ENCODE measurements at places on chromosomes 5 and 9.

- DNase-seq: no peak
Measured at GRCh38 chr9:34958411-34958982, 412 bp downstream of the PHF24 start.

DNA sequence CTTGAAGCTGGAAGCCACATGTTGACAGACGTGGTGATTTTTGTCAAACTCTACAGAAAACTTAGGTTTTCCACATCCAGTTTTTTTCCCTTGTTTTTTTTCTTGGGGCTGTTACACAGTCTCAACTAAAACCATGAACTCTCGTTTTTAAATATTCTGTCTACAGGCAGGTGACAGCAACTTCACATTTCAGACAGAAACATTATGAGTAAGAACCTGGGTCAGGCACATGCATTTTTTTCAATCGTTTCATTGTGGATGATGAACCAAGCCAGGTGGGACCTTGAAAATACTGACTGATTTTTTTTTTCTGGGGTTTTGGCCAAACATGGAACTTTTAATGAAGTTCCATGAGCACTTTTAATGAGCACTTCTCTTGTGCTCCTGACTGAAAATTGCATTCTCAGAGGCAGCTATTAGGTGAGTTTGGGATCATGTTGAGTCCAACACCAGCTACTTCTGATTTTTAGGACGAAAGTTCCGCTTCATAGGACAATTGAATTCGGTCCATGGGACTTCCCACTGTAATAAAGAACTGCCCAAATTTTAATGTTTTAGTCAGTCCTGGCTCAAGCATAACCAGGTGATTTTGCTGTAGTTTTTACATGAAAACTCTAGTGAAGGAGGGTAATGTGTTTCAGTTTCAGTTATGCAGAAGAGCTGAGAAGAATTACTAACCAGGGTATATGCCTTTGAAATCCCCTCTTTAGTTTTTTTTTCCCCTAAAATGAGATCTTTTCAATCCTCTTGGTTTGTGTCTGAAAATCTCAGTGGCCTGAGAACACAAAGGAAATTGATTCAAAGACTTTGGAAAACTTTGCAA is 93.2 kb upstream of the ADAMTS16 start:
- DNase-seq: no peak

DNA sequence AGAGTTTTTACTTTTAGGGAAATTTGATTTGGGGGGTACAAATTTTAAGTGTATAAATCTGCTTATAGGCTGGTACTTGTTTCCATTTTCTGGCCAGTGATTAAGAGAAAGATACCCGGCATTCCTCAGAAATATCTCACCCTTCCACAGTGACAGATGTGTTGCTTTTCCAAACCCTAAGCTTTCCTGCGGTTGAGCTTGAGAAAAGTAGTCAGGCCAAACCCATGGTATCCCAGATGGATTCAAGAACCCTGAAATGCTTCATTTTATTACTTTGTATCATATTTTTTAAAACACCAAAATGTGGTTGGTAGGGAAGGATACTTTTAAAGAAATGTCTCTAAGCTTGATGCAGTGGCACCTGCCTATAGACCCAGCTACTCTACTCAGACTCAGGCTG is 23.5 kb downstream of the SPTAN1 start:
- DNase-seq: no peak

GRCh38 chr9:91036356-91036755 is 234.7 kb downstream of the SYK start:
- no peak for DNase-seq

DNA sequence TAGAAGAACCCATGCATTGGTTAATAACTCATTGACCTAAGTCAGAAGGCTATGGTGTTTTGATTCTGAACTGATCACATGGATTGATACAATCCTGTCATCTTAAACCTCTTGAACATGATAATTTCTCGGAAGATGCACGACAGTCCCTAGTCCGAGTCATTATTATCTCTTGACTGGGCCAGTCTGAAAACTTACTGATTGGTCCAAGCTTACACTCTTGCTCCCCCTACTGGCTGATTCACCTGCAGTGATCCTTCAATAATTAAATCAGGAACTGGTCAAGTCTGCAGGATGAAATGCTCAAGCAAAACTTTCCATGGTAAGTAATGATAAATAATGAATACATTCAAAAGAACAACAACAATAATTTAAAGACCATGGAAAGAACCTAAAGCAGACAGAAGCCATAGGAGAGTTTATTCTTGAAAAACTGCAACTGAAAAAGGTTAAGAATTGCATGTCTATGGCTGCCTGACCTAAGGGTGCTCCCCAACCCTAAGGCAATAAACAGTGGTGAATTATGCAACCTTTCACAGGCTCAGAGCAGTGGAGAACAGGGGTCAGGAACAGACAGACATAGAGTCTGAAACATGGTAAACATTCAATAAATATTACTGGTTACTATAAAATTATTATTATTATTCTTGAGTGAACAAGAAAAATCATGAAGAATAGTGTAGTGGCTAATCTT is 79.3 kb downstream of the BRINP1 start:
- peak; percentile 28 for DNase-seq

DNA sequence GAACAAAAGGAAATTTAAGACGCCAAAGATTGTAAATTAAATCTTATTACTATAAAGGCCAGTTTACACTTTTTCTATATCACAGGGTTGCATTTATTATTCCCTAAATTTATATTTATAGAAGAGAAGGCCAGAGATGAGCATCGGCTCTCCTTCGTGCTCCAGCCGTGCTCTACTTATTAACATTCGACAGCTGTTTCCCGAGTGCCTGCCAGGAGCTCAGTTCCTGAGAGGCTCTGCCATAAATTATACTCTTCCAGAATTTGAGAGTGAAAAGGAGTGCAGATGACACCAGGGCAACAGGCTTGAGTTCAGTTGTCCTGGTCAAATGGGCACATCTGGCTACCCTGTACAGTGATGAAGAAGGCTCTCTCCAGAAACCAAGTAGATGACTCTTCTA is 70.1 kb downstream of the PCSK5 start:
- peak; percentile 25 for DNase-seq

- no peak for DNase-seq
Measured at GRCh38 chr9:110975278-110975677, 63.0 kb downstream of the LPAR1 start.

GRCh38 chr5:1751026-1751863 is 48.4 kb downstream of the MRPL36 start:
- DNase-seq: no peak

DNA sequence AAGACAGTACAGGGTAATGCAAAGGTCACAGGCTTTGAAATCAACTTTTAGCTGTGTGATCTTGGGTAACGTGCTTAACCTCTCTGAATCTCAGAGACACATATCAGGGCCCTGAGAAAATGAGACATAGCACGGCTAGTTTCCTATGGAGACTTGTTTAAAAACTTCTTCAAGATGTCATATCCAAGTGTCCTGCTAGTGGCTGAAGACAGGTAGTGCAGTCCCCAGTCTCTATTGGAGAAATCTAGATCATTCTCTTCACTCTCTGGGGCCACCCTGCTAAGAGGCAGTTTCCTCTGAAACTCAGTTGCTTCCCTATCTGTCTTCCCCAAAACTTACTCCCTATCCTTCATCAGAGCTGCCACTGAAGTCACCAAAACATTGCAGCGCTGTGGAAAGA is 30.3 kb upstream of the GRXCR2 start:
- DNase-seq: no peak

GRCh38 chr5:123421773-123422172 is 1.4 kb downstream of the CEP120 start:
- DNase-seq: no peak

DNA sequence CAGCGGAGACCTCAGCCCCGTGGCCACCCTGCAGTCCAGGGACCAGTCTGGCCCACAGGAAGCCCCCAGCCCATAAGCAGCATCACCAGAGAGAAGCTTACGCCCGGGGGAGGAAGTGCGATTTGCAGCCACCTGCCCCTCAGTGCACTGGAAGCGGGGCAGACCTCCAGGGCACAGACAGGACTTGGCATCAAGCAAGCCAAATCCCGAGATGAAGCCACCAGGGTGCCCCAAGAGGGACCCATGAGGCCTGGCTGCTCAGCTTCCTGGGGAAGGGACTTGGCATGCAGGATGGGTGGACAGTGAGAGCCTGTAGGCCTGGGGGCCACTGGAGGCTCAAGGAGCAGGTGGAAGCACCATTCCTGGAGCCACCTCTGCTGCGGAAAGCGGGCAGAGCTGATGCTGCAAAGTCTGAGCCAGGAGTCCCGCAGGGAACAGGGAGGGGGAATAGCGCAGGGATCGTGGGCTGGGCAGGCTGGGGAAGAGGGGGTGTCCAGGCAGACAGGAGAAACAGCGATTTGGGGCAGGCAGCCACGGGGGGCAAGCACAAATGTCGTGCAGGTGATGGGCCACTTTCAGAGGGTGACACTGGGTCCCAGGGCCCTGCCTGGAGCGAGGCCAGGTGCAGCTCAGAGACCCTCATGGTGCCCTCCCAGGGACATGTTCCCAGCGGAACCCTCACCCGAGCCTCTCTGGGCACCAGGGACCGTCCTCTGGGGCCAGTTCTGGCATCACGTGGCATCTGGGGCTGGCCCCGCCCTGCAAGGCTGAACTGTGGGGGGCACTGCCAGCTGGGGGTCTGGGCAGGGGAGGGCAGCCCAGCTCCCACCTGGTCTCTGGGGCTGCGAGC is 3.2 kb downstream of the LRRC26 start:
- no peak for DNase-seq

DNA sequence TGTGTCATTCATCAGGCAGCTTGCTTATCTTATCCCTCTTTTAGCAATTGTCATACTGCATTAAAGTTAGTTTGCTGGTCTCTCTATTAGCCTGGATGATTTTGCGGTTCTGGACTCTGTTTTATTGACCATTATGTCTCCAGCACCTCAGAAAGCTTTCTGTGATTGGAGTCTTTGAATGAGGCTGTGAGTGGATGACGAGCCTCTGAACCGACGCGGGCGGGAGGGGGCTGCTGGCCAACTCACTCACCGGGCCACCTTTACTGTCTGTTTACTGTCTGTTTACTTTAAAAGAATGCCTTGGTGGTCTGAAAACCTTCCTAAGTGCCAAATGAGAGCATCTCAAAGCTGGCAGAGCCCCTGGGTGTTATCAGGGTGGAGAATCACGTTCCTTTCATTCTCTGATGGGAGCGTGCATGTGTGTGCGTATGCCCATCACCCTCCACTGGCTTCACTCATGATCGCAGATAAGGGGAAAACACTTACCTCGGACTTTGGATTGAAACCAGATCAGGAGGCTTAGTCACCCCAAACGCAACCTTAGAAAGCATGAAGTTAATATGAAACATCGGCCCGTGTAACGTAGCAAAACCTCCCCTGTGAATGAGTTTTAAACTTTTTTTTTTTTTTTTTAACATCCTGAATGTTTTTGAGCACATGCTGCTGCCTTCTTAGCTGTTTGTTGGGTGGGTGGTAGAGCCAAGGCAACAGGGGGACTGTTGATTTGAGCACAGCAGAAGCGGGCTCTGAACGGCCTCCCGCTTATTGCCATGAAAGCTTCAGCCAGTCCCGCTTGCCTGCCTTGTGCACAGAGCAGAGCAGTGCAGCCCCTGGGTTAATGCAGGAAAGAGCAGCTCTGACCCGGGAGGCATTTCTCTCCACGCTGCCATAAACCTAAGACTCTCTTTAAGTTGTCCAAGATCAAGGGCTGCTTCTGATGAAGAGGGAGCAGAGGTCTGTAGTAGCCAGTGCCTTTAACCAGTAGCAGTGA is 173.6 kb downstream of the GADD45G start:
- DNase-seq: no peak

DNA sequence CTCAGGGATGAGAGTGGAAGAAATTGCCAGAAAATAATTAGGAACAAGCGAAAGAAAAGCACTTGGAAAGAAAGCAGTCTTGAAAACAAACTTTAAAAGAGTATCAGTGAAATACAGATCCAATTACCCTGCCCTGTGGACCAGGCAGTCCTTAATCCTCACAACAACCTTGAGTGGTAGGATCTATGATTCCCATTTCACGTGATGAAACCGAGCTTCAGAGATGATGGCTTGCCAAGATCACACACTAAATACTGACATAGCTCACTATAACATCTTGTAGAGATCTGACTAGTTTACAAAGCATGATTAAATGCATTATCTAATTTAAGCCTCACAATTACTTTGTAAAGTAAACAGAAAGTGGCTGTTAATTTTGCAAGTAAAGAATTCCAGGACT is 55.5 kb upstream of the ABCA1 start:
- DNase-seq: no peak

DNA sequence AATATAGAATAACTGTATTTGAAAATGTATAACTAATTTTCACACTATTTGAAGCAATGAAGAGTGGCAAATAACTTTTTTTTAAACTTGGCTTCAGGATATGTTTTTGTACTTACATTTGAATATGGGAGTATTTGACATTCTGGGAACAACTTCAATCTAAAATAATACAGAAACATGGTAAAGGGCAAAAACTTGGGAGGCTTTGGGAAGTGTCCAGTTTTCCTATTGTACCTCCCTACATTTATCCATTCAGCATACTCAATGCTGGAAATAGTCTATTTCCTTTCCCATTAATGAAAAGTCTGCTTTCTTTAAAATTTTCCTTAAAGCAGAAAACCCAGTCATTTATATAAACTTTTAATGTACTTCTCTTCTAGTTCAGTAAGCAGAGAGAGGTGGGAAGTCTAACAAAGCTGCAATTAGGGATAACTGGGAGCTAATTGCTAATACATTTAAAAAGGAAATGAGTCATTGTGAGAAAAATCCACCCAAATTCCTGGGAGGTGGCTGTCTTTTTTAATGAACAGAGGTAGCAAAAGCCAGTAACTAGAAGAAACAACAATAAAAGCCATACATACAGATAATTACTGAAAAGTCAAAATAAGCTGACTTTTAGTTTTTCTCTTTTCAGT is 128.8 kb downstream of the FBN2 start:
- no peak for DNase-seq

DNA sequence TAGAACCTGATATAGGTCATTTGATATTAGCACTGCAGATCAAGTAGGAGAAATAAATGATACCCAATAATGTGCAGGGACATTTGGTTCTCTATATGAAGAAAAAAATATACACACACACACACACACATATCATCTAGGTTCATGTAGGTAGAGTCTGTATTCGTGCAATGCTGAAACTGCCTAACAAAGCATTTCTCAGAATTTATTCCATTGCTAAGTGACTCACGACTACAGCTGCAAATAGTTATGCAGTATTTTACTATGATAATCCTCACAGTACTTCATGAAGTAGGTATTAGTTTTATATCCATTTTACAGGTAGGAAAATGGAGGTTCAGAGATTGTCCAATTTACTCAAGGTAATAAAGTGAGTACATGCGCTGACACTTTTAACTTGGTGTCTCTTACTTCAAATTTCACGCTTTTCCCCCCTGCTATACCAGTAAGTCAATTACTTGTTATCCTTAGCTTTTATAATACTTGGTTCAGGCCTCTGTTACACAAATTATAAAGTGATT is 2.4 kb downstream of the GIN1 start:
- DNase-seq: no peak

GRCh38 chr9:96051423-96051822 is 175.9 kb downstream of the ERCC6L2 start:
- no peak for DNase-seq
